ENCODE measurements at places on chromosomes 5 and 9.

- DNase-seq = no peak
Measured at GRCh38 chr5:137666461-137666850, 69.4 kb downstream of the KLHL3 start.

GRCh38 chr5:132417461-132417860, 48.0 kb downstream of the SLC22A5 start:
- no peak for DNase-seq

DNA sequence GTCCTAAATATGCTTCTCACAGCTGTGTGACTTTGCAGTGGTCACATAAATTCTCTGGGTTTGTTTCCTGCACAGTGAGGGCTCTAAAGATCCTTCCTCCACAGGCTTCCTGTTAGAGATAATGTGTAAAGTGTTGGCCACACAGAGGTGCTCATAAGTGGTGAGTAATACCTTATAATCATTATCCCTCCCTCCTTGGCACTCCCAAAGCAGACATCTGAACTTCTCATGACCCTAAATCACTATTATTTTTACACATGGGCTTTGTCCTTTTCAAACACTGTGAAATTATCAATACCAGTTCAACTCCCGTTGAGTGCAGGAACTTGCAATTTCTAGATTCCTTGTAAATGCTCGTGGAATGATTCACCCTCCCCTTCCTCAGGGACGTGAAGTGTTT, 100.2 kb downstream of the BRINP1 start:
- no peak for DNase-seq

DNA sequence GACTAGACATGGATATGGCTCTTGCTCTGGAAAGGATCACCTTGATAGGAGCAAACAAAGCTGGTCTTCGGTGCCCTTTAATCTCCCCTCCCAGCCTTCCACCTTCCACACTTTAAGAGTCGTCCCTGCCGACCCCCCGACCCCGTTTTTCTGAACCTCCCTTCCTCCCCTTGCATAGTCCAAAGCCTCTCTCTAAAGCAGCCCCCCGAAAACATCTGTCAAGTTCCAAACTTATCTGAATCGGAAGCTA, 423 bp upstream of the NUP214 start:
- no peak for DNase-seq

GRCh38 chr9:15081021-15081753, 171.0 kb upstream of the FREM1 start:
- DNase-seq = no peak

Measured in stimulated activated CD4-positive, alpha-beta T cell treated with anti-CD3 and anti-CD28 coated beads, TNF-alpha, amount 100 ng/mL, for 24 hours (primary cell).